Retinal pigment epithelial cell (primary cell): ENCODE measurements at places on chromosomes 4 and X.

GRCh38 chrX:30568136-30568535, 9.4 kb downstream of the TASL start:
- DNase-seq = no peak

DNA sequence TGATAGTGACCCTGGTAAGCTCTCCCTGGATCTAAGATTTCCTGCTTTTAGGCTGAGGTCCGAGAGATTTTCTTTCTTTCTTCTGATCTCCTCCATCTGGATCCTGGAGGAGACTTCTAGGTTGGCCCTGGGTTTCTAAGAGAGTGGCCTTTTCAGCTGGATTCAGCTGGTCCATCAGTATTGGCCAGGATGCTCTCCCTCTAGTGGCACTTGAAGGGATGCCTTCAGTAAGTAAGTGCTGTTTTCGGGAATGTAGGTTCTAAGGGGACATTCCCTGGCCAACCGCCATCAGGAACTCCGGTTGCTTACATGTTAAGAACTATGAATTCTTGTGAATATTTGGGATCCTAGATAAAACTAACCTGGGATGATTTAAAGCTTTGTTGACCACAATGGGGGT, 56.9 kb downstream of the SERTM2 start:
- no peak for DNase-seq

DNA sequence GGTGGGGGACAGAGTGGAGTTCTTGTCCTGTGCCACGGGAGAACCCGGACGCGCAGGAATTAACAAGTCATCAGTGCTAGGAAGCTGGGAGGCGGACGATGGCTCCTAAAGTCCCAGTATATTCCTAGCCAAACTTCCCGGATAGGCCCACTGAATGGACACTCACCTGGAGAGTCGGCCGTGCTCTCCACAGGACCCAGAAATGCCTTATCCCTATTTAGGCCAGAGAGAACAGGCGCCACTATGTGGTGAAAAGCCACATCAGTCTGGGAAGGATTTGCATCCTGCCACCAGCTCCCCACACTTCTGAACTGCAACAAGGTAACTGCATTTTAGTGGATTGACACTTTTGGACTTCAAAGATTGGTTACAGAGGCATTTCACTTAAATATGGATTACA, 1.1 kb downstream of the CFAP299 start:
- DNase-seq = no peak

GRCh38 chrX:77453190-77453589, 6.0 kb downstream of the FGF16 start:
- DNase-seq = no peak

- no peak for DNase-seq
Observed at GRCh38 chrX:9340598-9341290, 124.1 kb upstream of the TBL1X start.

- DNase-seq = no peak
Observed at GRCh38 chrX:47222751-47223350, 4.4 kb downstream of the CDK16 start.

- DNase-seq = no peak
Observed at GRCh38 chr4:96356591-96357370, 516.9 kb downstream of the PDHA2 start.

DNA sequence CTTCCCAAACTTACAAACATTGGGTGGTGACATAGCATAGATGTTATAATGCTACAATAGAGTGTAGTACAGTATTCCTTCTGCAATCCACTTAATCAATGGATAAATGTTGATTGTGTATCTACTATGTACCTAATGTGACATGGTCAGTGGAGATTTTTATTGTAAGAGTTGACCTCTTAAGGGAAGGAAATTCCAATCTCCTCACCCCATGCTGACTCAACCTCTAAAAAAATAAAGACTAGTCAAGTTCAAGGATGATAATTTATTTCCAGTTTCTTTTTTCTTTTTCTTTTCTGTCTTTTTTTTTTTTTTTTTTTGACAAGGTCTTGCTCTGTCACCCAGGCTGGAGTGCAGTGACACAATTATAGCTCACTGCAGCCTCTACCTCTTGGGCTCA, 206.5 kb upstream of the STS start:
- DNase-seq = no peak

DNA sequence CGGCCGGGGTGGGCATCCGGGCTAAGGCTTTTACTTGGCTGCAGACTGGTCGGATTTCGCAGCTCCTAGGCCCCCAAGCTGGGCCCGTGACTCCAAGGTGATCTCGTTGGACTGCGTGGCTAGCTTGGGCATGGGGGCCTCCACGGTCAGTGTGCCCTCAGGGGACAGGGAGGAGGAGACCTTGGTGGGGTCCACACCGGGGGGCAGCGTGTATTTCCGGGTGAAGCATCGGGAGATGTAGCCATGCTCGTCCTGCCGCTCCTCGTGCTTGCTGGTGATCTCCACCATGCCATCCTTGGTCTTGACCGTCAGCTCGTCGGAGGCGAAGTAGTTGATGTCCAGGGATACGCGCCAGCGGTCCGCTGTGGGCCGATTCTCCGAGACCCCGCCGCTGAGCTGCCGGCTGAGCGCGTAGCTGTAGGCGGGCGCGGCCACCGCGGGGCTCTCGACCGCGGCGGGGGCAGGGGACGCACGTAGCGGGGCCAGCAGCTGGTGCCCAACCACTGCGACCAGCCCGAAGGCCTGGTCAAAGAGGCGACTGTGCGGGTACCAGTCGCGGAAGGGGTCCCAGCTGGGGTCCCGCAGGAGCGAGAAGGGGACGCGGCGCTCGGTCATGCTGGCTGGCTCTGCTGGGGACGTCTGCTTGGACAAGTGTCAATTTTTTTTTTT, 881 bp upstream of the CACNA1F start:
- no peak for DNase-seq

GRCh38 chr4:52507774-52508173, 151.3 kb downstream of the USP46 start:
- DNase-seq = no peak

- DNase-seq = no peak
Observed at GRCh38 chr4:124095621-124096020, 616.9 kb downstream of the ANKRD50 start.

GRCh38 chrX:38081909-38082308, 75.6 kb downstream of the SYTL5 start:
- no peak for DNase-seq

DNA sequence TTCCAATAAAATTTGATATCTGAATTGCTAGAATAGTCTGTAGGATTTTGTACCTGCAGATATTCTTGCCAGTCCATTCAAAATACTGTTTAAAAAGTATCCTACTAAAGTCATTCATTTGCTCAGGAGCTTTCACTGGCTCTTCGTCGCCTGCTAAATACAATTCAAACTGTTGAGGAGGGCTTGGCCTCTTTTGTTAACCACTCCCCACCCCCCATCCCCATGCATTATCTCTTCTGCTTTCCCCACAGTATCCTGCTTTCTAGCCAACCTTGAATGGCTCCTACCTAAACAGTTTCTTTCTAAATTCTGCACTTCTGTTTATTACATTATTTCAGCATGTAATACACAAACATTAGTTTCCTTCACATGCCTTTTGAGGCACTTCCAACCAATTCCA, 230.8 kb downstream of the CPE start:
- DNase-seq = no peak

DNA sequence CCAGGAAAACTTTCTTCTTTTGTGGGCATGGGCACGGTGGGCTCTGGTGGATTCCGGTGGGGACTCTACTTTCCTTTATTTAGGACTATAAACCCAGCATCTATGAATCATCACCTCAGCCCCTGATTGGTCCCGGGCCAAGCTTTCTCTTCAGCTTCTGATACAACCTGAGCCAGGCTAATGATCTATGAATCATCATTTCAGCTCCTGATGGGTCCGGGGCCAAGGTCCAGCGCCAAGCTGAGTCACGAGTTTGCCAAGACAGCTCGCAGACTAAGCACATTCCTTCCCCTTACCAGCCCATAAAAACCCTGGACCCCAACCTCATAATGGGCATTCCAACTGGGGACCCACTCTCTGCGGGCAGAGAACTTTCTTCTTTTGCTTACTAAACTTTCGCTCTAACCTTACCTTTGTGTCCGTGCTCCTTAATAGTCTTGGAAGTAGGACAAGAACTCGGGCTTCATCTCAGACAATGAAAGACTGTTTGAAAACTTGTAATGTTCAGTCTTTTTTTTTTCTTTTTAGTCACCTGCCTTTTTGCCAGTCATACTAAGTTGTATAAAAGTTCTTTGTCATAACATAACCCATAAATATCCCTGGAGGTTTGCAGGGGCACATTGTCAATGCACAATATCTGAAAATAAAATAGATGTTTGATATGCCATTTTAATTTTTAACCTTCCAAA, 904.9 kb upstream of the EPHA5 start:
- peak; percentile 98 for DNase-seq

GRCh38 chrX:93932471-93933220, 258.6 kb downstream of the FAM133A start:
- DNase-seq = no peak

GRCh38 chrX:16033331-16033730, 90.0 kb upstream of the GRPR start:
- DNase-seq = no peak
